NCI-H187 (cell line): ENCODE measurements at places on chromosomes 4 and X.

DNA sequence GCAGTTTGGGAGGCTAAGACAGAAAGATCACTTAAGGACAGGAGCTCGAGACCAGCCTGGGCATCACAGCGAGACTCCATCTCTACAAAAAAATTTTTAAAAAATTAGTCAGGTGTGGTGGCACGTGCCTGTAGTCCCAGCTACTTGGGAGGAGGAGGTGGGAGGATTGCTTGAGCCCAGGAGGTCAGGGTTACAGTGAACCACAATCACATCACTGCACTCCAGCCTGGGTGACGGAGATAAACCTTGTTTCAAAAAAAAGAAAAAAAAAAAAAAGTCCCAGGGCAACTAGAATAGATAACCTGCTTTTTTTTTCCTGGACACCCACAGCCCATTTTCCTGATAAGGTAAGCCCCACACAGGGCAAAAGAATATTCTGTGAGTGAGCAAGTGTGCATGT is 96.3 kb downstream of the C4orf51 start:
- DNase-seq: no peak

DNA sequence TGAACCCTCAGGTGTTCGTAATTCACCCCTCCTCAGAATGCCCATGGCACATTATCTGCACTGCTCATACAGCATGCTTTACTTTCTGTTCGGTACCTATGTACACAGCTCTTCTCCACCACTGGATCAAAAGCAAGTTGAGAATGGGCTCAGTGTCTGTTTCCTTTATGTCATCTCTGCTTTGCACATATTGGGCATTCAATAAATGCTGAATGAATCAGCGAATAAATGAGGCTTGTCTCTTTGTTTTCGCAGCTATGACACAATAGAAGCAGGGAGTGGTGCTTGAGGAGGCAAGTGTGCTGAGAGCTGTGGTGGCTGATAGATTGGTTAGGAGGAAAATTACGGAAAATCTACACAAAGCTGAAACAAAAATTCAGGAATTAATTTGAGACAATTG is 109.1 kb upstream of the VMA21 start:
- no peak for DNase-seq

DNA sequence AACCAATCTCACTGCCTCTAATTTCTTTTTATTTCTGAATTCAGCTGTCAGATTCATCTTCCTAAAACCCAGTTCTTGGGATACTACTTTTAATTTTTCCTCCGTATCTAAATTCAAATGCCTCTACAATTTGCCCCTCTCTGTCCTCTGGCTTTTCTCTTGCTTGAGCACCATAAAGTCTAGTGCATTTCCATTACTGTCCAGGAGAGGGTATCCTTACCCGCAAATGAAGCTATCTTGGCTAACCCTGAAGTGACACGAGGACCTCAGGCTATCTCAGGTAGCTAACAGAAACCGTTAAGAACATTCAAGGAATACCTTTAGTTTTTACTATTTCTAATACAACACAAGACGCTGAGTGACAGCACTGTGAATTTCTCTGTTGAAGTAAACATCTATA is 49.4 kb upstream of the PRR32 start:
- DNase-seq: no peak

- no peak for DNase-seq
Observed at GRCh38 chrX:56833626-56834025, 104.6 kb downstream of the NBDY start.

GRCh38 chrX:22660756-22661155 is 339.0 kb upstream of the DDX53 start:
- no peak for DNase-seq

DNA sequence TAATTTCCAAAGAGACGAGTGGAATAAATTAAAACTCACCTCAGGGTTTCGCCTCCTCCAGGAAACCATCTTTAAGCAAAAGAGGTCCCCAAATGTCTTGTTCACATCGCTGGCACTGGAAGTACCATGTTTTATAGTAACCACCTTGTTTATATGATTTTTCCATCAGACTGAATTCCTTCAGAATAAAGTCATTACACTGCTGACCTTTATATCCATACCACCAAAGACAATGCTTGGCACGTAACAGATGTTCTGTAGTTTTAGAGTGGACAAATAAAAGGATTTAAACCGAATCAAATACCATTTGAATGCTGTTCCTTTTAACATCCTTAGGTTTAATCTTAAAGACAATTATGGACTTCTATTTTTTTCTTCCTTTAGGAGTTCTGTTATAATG is 4.7 kb downstream of the NUDT6 start:
- no peak for DNase-seq

GRCh38 chr4:158020176-158020575 is 152.6 kb downstream of the GASK1B start:
- DNase-seq: no peak

DNA sequence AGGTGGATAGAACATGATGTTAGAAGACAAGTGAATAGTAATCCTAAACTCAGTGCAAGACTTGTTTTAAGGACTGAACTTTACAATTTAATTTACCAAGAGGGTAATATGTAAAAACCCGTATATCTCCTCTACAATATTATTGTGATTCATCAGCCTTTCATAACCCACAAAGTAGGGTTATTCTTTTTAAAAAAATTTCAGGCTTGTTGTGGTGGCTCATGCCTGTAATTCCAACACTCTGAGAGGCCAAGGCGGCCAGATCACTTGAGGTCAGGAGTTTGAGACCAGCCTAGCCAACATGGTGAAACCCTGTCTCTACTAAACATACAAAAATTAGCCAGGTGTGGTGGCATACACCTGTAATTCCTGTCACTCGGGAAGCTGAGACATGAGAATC is 7.2 kb downstream of the IBSP start:
- DNase-seq: no peak
